ENCODE measurements at places on chromosomes 4 and X.
A peak's percentile ranks its signal among the peaks of the same experiment; 100 is the strongest.

DNA sequence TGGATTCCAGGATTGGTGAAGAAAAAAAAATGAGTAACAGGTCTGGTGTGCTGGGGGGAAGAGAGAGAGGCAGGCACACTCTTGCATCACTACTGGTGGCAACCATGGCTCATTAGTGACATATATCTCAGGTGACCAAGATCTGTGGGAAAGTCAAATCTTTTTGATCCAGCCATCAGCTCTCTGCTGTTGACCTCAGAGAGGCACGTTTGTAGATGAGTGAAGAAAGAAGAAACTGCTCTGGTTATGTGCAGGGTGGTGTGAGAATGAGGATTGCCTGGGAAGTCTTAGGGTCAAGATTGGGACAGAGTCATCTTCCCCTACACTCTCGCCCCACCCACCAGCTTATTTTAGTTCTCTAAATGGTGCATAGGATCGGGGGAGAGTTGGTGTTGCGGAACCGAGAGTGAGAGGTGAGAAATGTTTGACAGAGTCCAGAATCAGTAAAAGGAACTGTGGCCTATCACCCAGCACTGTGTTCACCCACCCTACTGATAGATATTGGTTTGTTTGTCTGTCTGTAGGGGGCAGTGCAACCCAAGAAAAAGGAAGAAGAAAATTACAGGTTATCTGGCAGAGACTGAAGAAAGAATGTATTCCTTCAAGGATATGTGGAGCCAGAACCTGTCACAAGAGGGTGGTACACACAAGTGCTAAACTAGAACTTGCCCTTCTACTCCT, 21.9 kb downstream of the ARMCX6 start:
- peak; percentile 48 for DNase-seq

- DNase-seq = peak; percentile 65
These were observed 32.3 kb downstream of the SH3RF1 start for GRCh38 chr4:169238445-169238844.

DNA sequence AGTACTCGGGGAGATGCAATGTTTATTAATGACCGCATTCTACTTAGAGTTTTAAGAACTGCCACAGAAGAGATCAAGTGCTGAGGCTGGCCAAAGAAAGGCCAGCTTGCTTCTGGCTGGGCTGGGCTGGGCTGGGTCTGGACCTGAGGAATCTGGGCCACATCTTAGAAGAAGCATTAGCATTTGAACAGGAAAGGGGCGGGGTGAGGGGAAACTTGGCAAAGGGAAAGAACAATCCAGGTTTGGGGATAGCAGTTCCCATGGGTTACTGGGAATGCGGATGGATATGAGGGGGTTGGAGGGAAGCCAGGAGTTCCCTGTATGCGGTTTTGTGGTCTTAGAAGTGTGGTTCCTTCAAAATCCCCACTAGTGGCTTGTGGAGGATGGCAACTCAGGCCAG, 83.3 kb downstream of the CLDN34 start:
- peak; percentile 70 for DNase-seq

DNA sequence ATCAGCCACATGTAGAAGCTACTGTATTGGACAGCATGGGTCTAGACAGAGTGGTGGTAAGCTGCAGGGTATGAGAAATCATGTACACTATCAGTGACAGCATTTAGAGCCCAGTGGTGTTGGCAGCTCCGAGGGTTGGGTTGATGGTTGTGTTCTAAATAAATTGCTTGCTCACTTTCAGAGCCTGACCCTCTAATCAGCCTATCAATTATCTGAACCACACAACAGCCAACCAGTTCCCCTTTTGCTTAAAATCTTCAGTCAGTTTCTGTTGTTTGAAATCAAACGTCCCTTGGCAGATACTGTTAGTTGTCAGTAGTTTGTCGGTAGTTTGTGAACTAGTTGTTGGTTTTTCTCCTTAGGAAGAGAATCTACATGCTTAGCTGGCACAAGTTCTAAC, 99.8 kb upstream of the RAI2 start:
- DNase-seq = no peak

DNA sequence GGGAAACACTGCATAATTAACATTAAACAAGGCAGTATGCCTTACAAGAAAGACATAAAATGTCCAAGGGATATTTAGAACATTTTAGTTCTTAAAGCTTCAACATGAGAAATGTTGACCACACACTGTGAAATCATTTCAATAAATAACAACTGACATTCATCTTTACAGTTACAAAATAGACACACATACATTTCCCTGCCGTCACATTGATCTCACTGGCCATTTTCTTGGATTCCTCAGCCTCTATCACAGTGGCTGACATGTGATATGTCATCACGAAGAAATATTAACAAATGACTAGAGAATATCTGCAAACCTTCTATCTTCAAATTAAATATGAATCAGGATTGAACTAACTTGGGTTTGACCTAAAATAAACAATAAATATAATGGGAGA, 1.9 kb downstream of the CXCL2 start:
- DNase-seq = no peak

DNA sequence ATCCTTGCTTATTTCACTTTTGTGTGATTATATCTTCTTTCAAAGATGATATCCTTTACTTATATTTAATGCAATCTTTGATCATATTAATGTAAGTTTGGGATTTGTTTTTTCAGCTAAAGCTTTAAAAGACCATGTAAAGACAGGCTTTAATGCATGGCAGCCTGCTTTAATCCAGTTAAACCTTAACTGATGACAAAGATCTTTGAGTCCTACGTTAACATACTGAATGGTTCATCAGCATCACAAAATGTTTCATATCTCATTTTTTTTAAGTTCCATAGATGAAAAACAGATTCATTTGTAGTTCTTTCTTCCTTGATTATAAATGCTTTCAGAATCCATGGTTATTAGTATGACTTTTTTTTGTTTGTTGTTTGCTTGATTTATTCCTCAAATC, 1102.8 kb downstream of the FSTL5 start:
- no peak for DNase-seq

- peak; percentile 53 for DNase-seq
These were observed 221.7 kb upstream of the DIPK2B start for GRCh38 chrX:45422216-45422925.

GRCh38 chr4:243426-243825, 61.8 kb downstream of the ZNF732 start:
- no peak for DNase-seq

DNA sequence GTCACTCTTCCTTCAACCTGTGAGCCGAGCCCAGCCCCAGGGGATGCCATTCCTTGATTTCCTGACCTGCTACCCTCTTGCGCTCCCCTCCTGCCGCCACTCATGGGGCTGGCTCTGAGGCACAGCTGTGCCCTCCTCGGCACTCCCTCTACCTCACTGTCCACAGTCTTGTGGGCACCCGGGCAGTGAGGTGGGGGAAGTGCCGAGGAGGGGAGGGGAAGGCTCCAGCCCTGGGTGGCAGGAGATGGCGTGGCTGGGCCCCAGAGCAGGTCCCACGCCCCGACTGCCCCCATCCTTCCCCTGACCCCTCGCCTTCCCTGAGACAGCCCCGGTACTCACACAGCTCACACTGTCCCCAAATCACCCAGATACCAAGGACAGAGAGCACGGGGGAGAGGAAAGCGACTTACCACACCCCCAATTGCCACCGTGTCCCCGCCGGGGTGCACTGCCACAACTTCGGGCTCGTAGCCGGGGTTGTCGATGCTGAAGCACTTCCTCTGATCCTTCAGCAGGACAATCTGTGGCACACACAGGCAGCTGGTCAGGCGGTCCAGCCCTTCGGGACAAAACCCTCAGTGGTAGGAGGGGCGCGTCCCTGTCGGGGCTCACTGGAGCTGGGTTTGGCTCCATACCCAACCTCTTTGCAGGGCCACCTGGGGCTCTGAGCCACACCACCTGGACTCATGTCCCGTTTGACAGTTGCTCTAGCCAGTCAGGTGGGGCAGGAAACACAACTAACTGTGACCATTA, 37.9 kb downstream of the WDR1 start:
- DNase-seq = no peak

DNA sequence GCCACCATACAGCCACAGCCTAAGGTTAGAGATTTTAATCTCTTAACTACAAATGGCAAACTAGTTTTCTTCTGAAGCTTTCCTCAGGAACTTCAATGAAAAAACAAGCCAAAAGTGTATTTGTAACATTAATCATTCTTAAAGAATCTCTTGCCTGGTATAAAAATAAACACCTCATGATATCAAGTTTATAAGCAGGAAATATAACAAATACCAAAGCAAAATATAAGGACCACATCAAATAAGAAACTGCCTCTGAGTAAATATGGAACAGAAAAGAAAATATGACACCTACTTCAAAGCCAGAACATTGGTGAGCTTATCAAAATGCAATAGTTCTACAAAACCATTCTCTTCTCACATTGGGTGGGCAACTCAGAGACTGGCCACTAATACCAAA, 89.9 kb downstream of the GPC4 start:
- no peak for DNase-seq

DNA sequence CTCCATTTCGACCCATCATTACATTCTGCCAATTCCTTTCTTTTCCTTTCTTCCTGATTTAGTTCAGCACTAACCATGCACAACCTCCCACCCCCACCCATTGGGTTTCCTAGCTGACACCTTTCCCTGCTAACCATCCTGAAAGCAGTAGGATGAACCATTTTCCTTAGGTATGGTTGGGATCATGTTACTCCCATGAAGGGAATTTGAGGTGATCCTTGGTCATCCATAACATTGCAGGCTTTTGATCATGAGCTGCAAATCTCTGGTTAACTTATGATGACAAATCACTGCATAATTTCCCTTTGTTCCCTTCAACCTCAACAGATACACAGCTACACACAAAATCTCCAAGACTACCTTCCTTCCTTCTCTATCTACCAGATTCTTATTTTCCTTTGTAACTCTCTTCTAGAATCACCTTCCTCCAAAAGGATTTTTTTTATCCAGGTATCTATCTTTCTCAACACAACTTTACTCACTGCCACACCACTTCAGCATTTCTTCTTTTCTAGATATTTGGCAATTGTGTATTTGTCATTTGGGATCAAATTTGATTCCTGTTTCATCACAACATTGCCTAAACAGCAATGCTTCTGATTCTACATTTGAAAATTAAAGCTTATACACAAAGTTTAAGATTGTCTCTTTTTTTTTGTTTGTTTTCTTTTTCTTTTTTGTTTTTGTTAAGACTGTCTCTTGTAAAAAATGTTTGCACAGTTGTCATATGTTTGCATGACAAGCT, 145.1 kb downstream of the RBM47 start:
- peak; percentile 20 for DNase-seq

GRCh38 chr4:23789762-23790161, 100.1 kb downstream of the PPARGC1A start:
- peak; percentile 81 for DNase-seq

DNA sequence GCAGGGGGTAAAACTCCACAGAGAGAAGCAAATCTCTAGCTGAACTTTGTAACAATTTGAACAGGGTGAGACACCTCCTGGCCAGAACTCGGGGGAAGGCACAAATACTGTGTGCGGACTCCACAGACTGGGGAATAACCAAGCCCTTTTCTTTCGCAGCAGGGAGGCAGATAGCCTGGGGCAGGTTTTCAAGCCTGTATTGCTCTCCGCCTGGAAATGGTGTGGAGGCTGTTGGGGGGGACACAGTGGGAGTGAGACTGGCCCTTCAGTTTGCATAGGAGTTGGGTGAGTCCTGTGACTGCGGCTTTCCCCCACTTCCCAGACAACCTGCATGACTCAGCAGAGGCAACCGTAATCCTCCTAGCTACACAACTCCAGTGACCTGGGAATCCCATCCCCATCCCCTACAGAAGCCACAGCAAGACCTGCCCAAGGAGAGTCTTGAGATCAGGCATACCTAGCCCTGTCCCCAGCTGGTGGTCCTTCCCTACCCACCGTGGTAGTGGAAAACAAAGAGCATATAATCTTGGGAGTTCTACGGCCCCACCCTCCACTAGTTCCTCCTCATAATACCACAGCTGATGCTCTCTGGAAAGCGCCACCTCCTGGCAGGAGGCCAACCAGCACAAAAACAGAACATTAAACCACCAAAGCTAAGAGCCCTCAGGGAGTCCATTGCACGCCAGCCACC, 12.9 kb upstream of the SMPX start:
- DNase-seq = peak; percentile 3

GRCh38 chr4:17639136-17639535, 24.7 kb downstream of the MED28 start:
- no peak for DNase-seq

- no peak for DNase-seq
These were observed 47.2 kb downstream of the ADRA2C start for GRCh38 chr4:3813151-3814052.
